Right renal pelvis (tissue), 4 donors: ENCODE measurements at places on chromosomes 5 and 9. TPM values are rescaled to one million over a fixed set of nuclear protein-coding genes. Genes with fewer than 3 reads are reported as not detected.

SPATA31C1 gene
- polyA plus RNA-seq = 0.58 TPM

SLC12A2 gene
- 37.2 TPM for polyA plus RNA-seq

DNA sequence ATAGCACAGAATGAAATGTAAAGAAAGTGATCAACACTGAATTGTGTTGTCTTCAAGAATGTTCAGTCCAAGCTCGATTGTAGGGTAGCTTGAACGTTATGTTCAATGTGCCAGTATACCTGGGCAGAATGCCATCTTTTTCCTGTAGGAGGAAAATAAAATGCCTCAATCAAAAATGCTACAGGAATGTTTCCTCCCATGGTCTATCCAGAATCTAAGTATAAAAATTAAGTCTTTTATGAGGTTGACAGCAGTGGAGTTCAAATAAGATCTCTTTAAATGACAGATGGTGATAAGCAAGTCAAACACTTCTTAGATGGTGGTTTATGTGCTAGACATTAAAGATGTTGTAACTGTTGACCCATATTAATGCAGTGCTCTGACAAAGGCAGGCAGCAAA is 488.6 kb downstream of the CSNK1G3 start:
- DNase-seq = no peak

SEMA6A gene
- polyA plus RNA-seq = 51.7 TPM

RMRP gene
- polyA plus RNA-seq = not detected

WNT8A gene
- polyA plus RNA-seq = 0.16 TPM

FOXD4L6 gene
- polyA plus RNA-seq = not detected

INSYN2B gene
- polyA plus RNA-seq = 1.5 TPM

- DNase-seq = no peak
These were observed 443.1 kb upstream of the ZNF462 start for GRCh38 chr9:106419829-106420228.

GPRIN1 gene
- polyA plus RNA-seq = 2.1 TPM

DNA sequence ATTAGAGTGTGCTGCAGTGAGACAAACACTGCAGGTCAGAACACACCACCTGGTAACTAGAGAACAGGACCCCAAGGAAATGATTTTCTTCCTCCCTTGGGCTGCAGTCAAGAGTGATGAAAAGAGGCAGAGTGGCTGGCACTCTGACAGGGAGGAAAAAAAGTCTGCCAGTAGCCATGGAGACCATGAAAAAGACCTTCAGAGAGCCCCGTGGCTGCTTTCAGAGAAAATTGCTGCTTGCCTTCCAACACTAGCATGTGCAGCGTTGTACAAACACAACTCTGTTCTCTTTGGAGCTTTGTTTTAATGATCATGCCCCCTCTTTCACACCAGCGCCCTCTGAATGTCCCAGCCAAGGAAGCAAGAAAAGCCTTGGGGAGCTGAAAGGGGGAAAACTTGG is 68.8 kb downstream of the ANKRD55 start:
- DNase-seq = no peak

DNA sequence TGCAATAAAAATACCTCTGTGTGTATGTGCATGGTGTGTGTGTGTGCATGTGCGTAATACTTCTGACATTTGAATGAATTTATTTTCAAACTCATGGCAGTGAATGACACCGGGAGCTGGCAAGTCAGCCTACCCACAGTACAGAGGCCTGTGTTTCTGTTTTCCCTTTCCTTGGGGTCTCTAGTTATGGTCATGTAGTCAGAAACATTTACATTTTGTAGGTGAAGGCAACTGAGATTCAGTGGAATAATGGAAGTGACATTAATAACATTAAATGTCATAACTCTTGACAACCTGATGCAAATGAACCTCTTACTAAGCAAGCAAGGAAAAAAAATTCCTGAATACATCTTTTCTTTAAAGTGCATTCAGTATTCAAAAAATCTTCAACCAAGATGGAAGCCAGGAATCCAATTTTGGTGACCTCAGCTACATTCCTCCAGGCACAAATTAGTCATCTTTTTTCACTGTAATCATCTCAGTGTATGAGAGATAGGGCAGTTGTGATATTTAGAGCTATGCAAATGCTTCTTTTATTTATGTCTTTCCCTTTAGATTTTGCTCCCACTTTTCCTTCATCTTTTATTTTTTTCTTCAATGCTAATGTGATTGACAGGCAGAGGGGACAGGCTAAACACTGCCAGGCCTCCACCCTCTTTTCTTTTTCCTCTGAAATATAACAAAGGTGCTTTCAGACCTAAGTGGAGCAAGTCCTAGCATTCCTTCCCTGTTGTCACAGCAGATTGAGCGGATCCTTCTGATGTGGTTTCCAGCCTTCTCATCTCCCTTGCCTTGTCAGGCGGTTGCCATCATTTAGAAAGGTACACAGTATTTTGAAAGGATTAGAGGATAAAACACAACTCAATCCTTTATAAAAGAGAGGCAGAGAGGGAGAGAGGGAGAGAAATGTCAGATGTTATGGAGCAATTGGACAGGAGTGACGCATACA is 569.8 kb upstream of the ADAMTS16 start:
- DNase-seq = no peak

ADAMTS12 gene
- polyA plus RNA-seq = 15.6 TPM

BTNL3 gene
- polyA plus RNA-seq = 0.09 TPM

- DNase-seq = no peak
These were observed 42.1 kb upstream of the GPR21 start for GRCh38 chr9:122991370-122991830.

DNA sequence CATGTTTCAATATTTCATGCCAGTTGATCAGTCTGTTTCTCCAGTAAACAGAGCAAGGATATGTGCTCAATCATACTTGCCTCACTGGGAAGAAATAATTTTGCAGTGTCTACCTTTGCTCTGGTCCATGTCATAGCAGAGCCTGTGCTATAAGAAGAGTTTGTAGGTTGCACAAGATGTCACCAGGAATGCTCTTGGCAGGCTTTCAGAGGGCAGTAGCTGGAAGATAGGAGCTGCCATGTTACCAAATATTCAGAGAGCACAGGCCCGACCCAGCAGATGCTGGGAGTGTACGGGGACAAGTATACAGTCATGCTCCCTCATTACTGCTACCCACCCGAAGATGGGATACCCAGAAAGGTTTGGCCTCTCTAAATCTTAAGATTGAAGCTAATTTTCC is 102.7 kb downstream of the UGCG start:
- no peak for DNase-seq

DNA sequence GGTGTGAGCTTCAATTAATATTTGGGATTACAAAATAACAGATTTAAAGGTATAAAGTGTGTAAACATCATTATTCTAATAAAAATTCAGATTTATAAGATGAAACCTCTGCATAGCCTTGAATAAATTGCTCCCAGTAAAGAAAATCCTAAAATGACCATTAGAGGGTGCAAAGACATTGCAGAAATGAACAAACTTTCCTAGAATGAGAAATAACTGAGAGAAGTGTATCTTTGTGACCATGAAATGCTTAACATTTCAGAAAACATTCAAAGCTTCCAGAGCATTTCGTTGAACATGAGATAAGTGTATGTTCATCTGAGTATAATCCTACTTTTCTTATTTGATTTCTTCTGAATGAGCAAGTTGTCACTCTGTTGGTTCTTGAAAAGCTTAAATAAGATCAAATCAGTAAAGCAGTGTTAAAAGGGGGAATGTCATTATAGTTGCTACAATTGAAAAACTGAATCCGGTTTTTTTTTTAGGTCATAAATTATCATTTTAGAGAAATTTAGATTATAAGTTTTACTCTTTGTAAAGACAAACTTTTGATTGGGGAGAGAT is 24.7 kb upstream of the NUDT12 start:
- no peak for DNase-seq

HAPLN1 gene
- polyA plus RNA-seq = 9.5 TPM

NR2F1-AS1 gene
- 58.1 TPM for polyA plus RNA-seq

DNA sequence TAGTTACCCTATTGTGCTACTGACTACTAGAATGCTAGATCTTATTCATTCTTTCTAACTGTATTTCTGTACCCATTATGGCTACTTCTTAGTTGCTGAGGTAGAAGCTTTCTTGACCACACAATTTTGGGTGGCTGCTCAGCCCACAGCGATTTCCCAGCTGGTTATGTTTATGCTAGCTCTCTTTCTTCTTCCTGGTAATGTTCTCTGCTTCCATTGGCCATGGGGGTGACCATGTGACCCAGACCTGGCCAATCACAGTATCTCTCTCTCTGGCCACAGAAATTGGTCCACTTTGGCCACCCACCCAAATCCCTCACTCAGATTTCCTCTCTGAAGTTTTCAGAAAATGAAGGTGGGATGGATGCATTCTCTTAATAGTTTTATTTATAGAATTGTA is 427.9 kb upstream of the CLINT1 start:
- DNase-seq = no peak

GRCh38 chr5:115962565-115963402 is 509 bp downstream of the LVRN start:
- DNase-seq = no peak

SLC1A3 gene
- polyA plus RNA-seq = 2.8 TPM

GRCh38 chr5:69136293-69136692 is 30.7 kb upstream of the CCNB1 start:
- no peak for DNase-seq

GRCh38 chr9:279674-280073 is 65.0 kb downstream of the DOCK8 start:
- DNase-seq = no peak

IFNA2 gene
- polyA plus RNA-seq = not detected

DNA sequence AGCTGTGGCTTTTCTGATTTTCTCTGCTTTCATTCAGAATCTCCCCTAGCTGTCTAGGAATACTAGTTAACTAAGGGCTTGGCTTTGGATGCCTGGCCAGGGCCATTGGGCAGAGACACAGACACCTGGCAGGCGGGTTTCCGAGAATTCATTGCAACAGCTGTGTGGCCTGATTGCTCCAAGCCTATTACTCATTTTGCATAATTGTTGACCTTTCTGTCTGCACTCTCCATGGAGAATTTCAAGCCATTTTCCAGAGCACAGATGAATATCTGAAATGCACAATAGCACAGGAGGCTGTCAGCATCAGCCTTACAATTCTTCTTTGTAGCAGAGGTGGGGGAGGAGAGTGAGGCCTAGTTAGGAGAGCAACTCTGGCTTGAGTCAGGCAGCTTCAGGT is 310.5 kb downstream of the DMAC1 start:
- no peak for DNase-seq

IL9 gene
- polyA plus RNA-seq = not detected

- no peak for DNase-seq
These were observed 16.1 kb downstream of the SV2C start for GRCh38 chr5:76099286-76099702.

- DNase-seq = no peak
These were observed 295.3 kb upstream of the TNC start for GRCh38 chr9:115413304-115413703.

- DNase-seq = no peak
These were observed 21.6 kb upstream of the PIP5K1B start for GRCh38 chr9:68683433-68683832.

HINT2 gene
- polyA plus RNA-seq = 56.7 TPM

DNA sequence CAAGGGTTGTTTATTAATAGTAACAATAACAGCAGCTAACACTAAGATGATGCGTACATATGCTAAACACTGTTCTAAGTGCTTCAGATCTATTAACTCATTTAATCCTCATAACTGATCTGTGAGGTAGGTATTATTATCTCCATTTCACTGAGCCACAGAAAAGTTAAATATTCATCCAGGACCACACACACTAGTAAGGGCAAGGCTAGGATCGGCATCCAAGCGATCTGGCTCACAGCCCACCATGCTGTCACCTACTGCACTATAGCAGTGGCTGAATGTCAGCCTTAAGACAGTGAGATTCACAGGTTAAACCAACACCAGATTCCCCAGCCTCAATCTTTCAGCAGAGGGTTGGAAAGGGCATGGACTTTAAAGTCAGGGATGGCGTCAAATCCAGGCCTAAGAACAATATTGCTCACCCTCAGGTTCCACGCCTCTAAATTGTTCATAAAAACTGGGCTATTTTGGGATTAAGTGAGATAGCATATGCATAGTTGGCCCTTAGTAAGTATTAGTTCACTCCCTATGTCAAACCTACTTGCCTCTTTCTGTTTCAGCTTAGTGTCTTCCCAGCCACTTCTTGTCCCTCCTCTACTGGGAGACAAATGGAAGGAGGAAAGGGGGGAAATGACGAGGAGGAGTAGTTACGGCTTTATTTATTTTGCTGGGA is 150.8 kb downstream of the MAPKAP1 start:
- DNase-seq = no peak

GPR21 gene
- polyA plus RNA-seq = 0.44 TPM

DNA sequence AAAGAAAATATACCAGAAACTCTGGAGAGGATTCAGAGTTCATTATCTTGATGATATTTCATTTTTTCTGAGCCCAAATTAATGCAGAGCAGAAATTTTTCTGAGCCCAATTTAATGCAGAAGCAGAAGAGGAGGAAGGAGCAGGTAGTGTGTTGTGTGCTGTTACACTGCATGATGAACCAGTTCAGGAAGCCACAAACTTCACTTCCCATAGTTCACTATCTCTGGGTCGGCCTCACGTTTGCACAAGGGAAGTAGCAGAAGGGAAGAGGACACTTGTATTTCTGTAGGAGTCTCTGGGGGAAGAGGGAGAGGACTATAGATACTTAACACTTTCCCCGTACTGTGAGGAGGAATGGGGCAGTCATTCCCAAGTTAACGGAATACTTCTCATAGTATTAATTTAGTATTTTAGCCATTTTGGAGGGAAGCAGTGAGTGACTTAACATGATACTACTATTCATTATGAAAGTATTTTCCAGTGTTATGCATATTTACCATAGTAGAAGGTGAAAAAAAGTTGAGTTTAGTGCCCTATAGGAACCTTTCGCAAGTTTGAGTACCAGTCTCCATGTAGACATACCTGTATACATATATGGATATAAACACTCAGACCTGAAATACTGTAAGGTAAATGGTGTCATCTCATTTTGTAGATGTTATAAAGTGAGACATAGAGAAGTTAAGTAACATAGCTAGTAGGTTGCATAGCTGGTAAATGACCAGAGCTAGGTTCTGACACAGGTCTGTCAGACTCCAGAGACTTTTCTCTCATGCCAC is 30.0 kb downstream of the XPA start:
- DNase-seq = no peak

ASS1 gene
- polyA plus RNA-seq = 368 TPM

ZNG1F gene
- 16.1 TPM for polyA plus RNA-seq

DNA sequence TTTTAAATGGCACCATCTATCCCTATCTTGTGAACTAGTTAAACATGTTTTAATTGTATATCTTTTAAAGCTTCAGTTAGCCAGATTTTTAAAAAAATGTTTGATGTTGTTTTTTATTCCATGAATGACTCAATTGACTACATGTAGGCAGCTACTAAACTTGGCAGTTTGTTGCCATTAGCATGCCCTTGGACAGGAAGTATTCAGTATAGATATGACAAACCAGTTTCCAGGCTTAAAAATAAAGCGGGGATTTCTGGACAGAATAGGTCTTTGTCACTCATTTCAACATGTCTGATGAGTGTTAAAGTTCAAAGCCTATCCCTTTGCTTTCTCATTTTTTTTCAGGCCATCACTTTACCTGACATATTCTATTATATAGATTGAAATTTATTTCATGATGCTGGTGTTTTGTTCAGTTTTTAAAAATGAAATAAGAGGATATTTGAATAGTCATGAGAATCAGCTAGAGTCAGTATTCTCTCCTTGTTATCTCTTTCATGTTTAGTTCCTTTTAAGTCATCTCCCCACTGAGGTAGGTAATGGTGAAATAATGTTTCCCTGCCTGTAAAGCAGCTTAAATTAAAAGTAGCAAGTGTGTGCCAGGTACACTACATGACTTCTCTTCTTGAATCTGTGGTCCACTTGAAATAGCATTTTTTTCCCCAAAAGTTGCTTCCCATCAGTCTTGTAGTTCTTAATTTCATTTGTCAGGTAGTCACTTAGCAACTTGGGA is 11.9 kb downstream of the TNFAIP8 start:
- no peak for DNase-seq
